ENCODE measurements at places on chromosomes 7 and 10.

GRCh38 chr10:7533657-7534479 lies 123.0 kb upstream of the SFMBT2 start:
- H3K4me1 ChIP-seq: no peaks in the 10 kb centered on the region
- H3K36me3 ChIP-seq: no peaks in the 10 kb centered on the region

DNA sequence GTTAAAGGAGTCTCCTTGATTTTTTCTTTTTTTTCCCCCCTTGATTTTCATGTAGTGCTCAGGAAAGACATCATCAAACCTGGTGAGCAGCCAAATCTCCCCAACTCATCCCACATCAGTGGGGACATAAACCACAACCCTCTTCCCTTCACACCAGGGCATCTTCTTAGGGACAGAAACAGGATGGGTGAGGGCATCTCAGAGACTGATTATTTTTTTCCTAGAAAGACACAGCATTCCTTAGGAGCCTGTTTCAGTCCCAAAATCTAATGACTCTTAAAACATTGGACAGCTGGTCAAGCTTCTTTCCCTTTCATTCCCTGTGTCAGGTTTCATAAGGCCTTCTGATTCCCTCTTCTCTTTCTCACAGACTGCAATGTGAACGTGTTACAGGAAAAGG lies 31.5 kb upstream of the GSAP start:
- H3K36me3 ChIP-seq: no peaks in the 10 kb centered on the region
- no peaks in the 10 kb centered on the region for H3K27me3 ChIP-seq
- no peak for DNase-seq

DNA sequence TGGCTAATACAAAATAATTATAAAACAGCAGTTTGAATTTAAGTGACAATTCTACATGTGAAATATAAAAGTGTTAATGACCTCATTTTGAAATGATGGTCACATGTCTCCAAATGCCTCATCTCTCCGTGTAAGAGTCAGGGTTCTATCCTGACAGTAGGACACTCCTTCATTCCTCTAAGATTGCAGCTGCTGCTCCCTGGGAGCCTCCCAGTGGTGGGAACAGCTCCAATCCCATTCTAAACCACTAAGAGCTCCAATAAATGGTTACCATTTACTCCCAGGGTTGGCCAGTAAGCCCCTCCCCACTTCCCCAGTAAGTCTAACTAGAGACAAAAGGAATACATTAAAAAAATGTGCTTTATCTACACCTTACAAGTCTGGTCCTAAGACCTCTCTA lies 344.6 kb upstream of the AOAH start:
- no peaks in the 10 kb centered on the region for H3K36me3 ChIP-seq
- DNase-seq: no peak
- no peaks in the 10 kb centered on the region for H3K4me1 ChIP-seq

- H3K27me3 ChIP-seq: no peaks in the 10 kb centered on the region
- H3K27ac ChIP-seq: no peak overlapping the region
- DNase-seq: no peak
- no peak overlapping the region for H3K4me3 ChIP-seq
These were observed 203.0 kb downstream of the KCND2 start for GRCh38 chr7:120475994-120476393.
